ENCODE measurements at places on chromosomes 3 and 15.
A peak's percentile ranks its signal among the peaks of the same experiment; 100 is the strongest.

DNA sequence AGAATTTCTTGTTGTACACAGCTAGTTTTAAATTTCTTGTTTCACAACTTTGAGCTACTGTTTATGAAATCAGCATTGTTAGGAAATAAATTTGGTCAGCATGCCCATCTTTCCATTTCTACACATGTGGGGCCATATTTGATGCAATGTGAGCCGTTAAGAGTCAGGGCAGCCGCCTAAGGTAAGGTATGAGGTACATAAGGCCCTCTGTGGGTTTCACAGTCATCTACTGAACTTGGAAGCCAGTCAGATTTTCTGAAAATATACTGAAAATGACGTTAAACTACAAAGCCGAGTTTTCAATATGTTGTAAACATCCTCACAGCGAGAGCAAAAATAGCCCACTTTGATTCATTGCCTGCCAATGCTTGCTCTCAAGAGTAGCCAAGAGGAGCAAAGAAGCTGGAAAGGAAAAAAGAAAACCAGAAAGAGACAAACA lies 94.7 kb upstream of the PDZRN3 start:
- peak; percentile 81 for DNase-seq

DNA sequence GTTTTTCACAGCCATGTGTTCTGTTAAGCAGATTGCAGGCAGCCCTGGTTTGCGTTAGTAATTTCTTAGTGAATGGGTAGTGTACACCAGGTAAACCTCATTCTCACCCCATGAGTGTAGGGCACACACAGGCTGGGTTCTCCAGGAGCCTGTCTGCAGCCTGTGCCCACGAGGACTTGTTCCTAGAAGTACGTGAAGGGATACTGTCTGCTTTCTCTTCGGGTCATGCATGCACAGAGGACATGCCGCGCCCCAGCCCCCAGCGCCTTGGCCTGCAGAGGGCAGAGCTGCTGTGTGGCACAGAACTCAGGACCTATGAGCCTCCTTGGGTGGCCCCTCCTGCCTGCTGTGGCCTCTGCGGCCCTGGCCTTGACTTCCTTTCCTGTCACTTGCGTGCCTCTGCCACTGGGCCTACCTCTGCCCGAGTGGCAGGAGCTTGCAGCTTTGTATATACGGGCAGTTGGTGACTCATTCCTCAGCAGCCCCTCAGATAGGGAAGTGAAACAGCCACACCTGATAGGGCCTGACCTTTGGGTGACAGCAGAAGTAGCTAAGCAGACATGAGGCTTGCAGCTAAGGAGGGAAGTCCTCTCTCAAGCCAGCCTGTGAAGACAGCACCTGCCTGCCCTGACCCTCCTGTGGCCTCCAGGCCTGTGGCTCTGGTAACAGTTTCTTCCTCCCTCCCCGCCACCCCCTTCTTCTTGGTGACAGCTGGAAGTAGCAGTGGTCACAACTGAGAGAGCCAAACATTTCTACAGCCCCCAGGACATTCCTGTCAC lies 19.5 kb downstream of the PPCDC start:
- DNase-seq = peak; percentile 29

- DNase-seq = no peak
Observed at GRCh38 chr15:80831606-80832224, 52.5 kb downstream of the CEMIP start.

DNA sequence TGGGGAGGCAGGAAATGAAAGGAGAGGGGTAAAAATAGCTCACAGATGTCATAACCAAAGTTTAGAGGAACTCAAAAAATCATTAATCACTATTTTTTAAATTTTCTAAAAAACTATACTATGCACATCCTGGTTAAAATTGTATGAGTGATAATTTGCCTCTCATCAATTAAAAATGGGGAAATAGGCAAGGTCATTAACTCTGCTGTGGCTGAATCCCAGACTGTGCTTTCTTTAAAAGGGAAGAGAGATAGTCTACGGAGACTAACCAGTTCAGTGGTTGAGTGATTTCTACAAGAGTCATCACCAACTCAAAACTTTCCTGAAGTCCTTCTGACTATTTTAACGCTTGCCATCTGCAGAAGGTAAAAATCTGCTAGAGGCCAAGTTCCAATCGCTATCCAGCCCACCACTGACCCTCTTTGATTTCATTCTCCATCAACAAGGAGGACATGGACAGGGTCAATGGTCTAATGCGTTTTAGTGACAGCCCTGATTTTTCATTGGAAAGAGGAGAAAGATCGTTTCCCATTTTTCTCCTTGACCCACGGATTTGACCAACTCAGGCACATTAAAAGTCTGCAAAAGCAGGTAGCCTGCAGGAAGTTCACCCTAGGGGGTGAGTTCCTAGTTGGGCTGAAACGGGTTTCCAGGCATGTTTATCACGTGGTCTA lies 850 bp downstream of the SUCLG2 start:
- peak; percentile 32 for DNase-seq

DNA sequence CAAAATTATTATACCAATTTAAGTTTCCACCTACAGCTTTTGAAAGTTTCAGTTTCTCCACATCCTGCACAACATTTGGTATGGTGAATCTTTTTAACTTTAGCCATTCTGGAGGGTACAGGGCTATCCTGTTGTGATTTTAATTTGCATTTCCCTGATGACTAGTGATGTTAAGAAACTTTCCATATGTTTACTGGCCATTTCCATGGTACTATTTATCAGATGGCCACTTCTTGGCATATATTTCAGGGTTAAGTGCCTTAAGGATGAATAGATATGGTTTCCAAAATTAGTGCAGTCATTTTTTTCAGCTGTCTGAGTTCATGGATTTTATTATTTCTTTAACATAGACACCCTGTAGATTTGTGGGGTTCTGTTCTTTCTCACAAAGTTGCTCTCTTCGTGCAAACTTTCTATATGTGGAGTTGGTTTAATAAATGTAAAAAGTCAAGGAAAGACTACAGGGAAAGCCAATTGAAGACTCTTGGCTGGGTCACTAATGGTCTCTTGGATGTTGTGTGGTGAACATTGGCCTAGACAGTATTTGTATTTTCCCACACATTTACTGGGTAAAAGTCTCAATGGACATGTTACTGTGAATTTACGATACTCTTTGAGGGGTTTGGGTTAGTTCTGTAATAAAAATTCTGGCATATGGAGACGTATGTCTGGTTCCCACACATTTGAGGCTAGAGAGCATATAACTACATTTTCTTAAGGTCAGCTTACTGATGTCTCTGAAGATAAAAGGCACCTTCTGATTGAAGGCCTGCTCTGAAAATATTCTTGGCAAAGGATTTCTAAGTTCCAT lies 147.5 kb upstream of the PDZRN3 start:
- DNase-seq = peak; percentile 20

- no peak for DNase-seq
Observed at GRCh38 chr3:23071296-23071695, 131.8 kb upstream of the UBE2E2 start.

GRCh38 chr3:36494461-36495109 lies 114.3 kb downstream of the STAC start:
- peak; percentile 94 for DNase-seq

- peak; percentile 82 for DNase-seq
Observed at GRCh38 chr3:37072892-37073291, 79.6 kb downstream of the MLH1 start.

DNA sequence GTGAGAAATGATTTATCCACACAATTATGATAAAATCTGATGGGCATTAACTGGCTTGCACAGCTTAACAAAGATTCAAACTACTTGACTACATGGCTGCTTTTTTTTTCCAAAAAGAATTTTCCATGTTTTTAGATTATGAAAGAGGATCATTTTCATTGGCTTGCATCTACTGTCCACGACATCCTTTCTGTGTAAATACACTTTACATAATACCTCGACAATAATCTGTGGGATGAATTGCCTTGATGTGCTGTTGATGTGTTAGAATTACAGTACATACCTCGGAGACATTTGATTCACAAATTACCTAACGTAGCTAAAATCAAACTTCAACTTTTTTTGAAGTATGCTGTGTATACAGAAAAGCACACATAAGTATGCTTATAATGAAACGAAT lies 104.4 kb downstream of the PPP2R3A start:
- peak; percentile 28 for DNase-seq

- DNase-seq = peak; percentile 15
Observed at GRCh38 chr3:77460326-77460725, 420.4 kb downstream of the ROBO2 start.

DNA sequence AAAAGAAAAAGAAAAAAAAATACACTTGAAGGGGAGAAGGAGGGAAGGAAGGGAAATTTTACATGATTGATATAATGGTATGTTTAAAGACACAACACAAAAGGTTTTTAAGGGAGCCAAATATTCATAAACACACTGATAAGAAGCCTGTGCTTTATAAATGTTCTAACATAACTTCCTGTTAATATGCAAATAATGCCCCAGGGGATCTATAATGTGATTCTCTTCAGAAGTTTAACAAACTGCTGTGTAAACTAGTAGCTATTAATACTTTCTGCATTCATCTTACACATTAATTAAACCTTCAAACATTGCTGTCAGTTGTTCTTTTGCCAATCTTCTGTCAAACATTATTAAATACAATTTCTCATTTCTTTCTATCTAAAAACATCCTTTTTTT lies 231.6 kb downstream of the TJP1 start:
- no peak for DNase-seq

GRCh38 chr15:40330368-40330836 lies 6.9 kb downstream of the INAFM2 start:
- no peak for DNase-seq

GRCh38 chr3:115208066-115208750 lies 61.1 kb upstream of the ZBTB20 start:
- DNase-seq = no peak

- no peak for DNase-seq
Observed at GRCh38 chr3:171687581-171687980, 122.7 kb downstream of the PLD1 start.

GRCh38 chr15:39013262-39013661 lies 448.6 kb upstream of the RASGRP1 start:
- DNase-seq = no peak
